ENCODE measurements at places on chromosomes 1 and 21.

DNA sequence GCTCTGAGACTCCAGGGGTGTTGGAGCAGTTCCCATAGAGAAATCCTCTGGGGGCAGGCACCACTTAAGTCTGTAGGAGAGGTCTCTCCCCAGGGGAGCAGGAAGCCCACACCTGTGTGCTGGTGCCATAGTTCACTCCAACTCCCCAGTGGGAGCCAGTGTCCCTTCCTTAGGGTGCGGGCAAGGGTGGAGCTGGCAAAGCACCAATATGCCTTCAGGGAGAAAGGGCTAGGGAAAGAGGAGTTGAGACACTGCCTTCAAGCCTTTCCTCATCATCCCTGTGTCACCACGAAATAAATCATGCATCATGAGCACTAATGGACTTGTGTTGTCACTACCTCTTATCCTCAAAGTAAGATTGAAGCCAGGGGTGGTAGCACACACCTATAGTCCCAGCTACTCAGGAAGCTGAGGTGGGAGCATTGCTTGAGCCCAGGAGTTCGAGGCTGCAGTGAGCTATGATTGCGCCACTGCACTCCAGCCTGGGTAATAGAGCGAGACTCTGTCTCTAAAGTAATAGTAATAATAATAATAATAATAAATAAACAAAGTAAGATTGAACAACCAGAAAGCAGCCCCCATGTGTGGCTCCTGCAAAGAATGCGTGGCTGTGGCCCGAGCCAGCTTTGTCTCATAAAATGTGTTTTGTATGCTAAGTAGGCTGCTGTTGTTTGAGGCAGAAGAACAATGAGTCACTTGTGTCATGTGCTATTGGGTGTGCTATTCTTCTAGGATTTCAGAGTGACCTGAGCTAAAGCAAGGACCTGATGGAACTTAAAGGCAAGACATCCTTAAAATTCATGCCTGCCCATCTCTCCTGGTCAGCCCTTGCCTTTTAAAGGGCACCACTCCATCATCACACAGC lies 6.7 kb upstream of the TIE1 start:
- DNase-seq, result no peak

DNA sequence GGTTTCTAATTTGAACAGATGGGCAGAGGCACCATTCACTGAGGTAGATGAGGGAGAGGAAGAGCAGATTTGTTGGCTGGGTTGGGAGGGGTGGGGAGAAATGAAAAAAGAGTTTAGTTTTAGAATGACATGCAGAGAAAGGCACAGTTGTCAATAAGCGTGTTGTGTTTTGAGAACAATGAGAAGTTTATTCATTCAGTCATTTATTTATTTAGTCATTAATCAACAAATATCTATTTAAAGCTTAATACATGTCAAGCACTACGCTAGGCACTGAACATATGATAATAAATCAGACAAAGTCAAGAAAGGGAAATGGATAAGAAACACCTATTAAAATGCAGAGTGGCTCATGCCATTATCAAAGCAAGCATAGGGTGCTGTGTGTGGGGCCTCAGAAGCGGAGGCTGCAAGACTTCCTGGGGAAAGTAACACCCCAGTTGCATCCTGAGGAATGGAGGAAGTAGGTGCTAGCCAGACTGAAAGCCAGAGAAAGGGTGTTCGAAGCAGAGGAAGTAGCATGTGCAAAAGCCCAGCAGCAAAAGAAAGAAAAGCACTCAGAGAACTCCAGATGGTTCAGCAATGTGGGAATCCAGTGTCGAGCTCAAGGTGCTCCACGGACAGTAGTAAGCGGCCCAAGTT lies 114.1 kb downstream of the RNF220 start:
- no peak for DNase-seq

GRCh38 chr1:56645677-56646305 lies 677 bp downstream of the PRKAA2 start:
- DNase-seq, result no peak

- no peak for DNase-seq
Measured at GRCh38 chr1:210072129-210072528, 134.1 kb downstream of the SYT14 start.
